ENCODE measurements at places on chromosomes 12 and 14.

DNA sequence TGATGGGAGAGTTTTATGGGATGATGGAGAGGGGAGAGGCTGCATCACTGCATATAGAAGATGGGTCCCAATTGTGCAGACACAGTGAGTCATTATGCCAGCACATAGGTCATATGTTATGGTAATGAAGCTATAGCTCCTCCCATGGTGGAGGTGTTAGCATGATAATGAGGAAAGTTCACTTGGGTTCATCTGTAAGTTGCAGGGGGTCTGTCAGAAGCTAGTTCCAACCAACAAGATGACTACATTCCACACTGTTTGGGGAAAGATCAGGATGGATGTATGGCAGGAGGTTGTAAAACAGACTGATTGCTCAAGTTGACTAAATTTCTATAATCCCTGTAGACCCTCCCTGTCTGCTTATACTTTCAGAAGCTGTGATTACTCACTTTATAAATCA, 561.3 kb downstream of the C12orf50 start:
- DNase-seq = no peak

DNA sequence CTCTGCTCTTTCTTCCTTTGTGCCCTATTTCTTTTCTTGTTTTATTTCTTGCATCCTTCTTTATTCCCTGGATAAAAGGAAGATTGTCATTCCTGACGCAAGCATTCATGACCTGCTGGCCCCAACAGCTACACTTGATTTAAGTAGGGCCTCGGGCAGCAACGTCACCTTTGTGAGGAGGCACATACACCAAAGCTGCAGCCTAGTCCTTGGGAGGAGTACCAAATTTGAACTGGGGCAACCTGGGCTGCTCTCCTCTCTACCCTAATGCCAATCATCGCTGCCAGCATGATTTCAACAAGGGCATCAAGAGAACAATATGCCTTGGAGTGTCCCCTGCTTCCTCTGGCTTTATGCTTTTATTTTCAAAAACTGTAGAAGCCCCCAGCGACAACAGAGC, 76.4 kb downstream of the C12orf50 start:
- DNase-seq = no peak

DNA sequence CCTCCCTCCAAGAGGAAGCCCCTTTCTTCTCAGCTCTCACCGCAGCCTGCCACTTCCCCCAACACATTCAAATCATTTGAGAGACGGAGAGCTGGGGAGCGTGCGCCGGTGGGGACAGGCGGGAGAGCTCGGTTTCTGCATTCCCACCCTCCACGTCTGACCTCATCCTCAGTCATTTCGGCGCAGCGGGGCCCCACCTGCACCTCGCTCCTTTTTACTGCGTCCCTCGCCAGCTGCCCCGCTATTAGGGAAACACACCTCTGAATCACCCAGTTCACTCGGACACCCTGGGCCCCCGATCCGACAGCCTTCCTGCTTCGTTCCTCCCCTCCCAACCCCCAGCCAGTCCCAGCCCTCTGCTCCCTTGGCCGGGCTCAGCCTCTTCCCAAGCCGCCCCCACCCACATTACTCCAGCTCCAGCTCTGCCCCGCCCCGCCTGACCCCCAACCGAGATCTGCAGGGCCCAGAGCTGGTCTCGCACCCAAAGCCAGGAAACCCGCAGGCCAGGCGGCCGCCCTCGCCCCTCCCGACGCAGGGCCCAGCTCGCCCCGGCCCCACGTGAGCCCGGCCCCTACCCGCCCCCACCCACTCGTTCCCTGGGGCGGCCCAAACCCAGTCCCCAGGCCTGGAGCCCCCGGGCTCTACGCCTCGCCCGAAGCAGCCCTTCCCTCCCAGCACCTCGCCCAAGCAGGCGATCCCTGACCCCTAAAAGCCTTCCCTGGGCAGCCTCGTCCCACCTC, 783 bp downstream of the CORO1C start:
- DNase-seq = no peak

DNA sequence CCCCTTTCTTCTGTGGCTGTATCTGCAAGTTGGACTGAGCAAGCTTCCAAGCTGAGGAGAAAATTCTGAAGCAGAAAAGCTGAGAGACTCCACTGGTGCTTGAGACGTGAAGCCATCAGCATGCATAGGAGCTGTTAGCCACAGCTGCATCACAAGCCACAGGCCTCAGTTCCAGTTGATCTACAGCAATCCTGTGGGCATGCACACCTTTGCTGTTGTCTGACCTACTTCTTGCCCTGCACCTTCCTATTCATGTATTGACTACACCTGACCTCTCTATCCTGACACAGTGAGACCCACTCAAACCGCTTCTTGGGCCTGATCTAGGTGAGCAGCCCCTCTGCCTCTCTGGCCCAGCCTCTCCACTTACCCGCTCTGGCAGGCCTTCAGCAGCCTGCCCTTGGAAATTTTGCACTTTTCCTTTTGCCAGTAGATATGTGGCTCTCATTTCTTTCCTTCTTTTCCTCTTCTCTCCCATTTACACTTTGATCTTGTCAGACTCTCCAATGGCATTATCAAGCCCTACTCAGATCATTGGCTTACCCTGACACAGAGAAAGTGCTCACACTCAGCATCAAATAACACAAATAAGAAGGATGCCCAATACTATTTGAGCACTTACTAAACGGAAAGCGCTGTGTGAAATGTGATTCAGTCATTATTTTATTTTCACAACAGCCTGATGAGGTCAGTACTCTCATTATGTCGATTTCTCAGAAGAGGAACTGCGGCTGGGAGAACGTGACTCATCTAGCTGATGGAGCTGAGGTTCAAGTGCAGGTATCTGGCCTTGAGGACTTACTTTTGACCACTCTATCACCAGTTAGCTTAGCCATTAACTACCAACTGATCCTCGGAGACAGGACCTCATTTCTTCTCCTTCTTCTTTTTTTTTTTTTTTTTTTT, 21.9 kb upstream of the PTGR2 start:
- no peak for DNase-seq

DNA sequence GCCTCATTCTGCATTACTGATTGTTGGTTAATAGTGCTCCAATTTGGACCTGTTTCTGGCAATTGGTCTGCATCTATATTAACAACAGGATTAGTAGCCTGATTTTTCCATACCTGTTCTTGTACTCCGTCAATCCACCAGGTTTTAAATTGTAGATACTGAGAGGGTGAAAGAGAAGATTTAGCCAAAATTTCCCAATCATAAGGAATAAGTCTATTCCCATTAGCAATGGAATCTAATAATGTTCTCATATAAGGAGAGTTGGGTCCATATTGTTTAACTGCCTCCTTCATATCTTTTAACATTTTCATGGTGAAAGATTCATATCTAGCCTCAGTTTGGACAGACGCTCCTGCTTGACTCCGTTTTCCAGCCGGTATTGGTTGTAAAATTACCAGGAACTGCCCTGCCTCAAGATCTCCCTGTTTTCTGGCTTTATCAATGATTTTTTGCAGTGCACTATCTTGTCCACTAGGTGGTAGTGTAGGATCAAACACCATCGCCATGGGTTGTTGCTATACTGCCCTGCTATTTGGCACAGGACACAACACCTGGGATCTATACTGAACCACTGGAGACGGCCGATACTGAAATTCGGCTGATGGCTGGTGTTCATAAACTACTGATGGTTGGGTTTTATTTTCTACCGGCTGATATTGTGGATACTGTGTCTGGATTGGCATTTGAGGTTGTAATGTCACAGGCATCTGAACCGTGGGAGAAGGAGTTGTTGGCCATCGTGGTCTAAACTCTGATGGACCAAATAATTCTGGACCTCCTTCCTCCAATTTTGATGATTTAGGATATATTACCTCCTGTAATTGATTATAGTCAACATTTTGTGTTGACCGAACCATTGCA, 25.2 kb downstream of the DHRS4L2 start:
- no peak for DNase-seq

DNA sequence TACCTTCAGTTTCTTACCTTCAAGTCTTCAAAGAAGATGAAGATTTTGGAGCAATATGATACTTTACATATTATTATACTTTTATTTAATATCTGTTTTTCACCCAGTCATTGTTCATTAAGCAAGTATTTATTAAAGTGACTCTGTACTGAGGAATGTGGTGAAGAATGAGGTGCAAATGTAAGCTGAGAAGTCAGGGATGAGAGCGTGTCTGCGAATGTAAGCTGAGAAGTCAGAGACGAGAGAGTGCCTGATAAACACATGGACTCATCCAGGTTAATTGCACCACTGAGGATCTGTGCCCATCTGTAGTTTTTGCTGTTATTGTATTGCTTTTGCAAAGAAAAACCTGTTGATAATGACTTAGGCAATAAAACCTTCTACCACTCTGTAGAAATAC, 211.9 kb upstream of the FAR2 start:
- DNase-seq = no peak
